ENCODE measurements at places on chromosomes 13 and 19. TPM values are rescaled to one million over a fixed set of nuclear protein-coding genes. Genes with fewer than 3 reads are reported as not detected.

PTGIR gene
- polyA plus RNA-seq = 4.8 TPM

GPR12 gene
- polyA plus RNA-seq = not detected

FLT3LG gene
- 2.8 TPM for polyA plus RNA-seq

ZNF575 gene
- polyA plus RNA-seq = 6.8 TPM

SLC7A10 gene
- polyA plus RNA-seq = 4.3 TPM

CEACAM5 gene
- 1.5 TPM for polyA plus RNA-seq

LRRC63 gene
- polyA plus RNA-seq = 0.21 TPM

NLRP9 gene
- polyA plus RNA-seq = not detected

CGB5 gene
- 0.22 TPM for polyA plus RNA-seq

OBI1 gene
- 9.4 TPM for polyA plus RNA-seq

All from hepatocyte (in vitro differentiated cells).